ENCODE measurements at places on chromosomes 6 and 20. TPM values are rescaled to one million over a fixed set of nuclear protein-coding genes. Genes with fewer than 3 reads are reported as not detected.

The MOCS3 gene
- 1.0 TPM for polyA plus RNA-seq

The CCN5 gene
- not detected for polyA plus RNA-seq

The ARG1 gene
- polyA plus RNA-seq = not detected

DNA sequence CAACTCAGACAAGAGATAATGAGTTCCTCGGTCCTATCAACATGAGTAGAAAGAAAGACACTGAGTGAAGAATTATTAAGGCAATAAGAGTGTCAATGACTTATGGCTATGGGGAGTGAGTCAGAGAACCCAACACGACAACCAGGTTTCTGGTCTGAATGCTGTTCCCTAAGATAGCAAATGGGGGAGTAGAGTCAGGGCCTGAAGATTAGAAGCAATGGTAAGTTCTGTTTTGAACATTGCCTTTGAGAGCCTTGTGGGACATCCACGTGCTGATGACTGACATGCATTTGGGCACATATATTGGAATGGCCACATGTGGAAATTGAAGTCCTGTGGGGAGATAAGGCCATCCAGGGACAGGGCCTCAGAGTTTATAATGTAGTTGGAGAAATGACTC is 254.4 kb upstream of the TCF21 start:
- DNase-seq = no peak

DNA sequence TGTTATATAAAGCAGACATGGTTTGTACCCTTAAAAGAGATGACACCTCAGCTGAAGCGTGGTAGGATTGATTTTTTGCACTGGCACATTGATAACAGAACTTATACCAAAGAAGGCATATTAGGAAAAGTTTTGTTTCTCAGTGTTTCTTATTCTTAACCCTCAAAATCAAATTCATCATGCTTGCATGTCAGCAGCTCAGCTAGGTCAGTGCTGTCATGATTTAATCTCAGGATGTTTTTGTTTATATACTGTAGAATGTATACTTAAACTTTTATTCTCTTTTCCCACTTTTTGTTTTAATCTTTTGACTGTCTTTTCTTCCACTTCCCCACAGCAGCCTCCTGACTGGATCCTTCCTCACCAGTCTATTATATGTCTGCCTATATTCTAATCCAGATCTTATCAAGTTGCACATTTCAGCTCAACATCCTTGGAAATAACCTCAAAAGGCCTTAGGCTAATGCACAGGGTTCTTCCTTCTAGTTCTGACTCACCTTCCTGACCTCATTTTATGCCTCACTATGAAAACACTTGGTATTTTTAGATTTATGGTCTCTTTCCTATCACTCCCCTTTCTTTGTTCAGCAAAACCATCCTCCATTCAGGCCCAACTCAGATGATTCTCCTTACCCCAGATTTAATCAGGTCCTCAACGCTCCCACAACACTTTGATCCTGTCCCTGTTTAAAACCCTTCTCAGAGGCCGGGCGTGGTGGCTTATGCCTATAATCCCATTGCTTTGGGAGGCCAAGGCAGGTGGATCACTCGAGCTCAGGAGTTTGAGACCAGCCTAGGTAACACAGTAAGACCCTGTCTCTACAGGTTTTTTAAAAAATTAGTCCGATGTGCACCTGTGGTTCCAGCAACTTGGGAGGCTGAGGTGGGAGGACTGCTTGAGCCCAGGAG is 7.2 kb downstream of the HEBP2 start:
- DNase-seq = no peak

- DNase-seq = no peak
Observed at GRCh38 chr6:25359891-25360290, 80.7 kb downstream of the CARMIL1 start.

DNA sequence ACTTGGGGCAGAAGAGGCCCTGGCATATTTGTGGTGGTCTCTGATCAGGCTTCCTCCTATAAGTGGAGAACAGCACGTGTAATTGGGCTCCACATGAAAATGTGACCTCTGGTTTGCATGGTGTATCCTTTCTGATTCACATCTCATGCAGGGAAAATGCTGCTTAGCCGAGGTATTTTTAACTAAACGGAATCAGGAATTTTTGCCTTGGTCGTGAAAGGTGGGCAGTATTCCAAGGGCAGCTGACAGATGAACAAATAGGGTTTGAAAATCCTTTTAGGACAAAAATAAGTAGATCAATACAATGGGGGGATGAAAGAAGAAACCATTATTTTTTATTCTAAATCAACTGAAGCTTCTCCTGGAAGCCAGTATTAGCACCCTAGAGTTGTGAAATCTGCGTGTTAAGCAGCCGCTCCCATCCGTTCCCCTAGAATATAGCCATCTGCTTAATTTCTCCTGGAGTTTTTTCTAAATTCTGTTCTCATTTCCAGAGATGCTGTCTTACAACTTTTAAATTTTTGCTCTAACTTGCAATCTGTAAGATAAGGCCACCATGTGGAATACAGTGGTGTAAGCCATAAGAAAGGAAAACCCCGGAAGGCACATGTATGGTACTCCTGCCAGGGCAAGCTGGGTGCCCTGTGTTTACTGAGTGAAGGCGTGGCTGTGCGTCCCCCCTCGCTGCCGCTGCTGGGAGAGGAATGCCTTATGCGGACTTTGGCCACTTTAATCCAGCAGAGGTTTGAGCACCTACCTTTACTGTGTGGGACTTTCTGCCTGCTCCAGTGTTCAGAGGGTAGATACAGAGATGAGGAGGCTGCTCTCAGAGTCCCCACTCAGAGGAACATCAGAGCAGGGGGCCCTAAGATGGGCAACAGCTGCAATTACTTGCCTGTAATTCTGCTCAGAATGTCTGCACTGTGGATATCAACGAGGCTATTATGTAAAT is 52.4 kb downstream of the SYNJ2 start:
- no peak for DNase-seq

- no peak for DNase-seq
Observed at GRCh38 chr6:167793421-167793820, 33.3 kb upstream of the AFDN start.

DNA sequence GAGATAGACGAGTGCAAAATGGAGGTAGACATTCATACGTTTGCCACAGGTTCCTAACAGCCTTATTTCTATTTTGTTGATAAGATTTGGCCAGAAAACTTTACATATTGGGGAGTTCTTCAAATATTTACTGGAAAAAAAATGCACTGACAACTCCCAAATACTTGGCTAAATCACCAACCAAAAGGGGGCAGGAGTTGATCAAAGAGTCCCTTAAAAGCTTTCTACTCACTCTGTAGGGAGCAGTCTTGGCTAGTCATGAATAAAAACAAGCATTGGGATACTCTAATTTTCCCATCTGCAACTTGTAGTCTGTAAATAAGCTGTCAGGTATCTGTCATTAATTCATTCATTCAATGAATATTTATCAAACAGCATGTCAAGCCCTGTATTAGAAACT is 18.4 kb downstream of the TENT5A start:
- DNase-seq = no peak

- peak; percentile 69 for DNase-seq
Observed at GRCh38 chr6:45548657-45549515, 171.2 kb upstream of the SUPT3H start.

DNA sequence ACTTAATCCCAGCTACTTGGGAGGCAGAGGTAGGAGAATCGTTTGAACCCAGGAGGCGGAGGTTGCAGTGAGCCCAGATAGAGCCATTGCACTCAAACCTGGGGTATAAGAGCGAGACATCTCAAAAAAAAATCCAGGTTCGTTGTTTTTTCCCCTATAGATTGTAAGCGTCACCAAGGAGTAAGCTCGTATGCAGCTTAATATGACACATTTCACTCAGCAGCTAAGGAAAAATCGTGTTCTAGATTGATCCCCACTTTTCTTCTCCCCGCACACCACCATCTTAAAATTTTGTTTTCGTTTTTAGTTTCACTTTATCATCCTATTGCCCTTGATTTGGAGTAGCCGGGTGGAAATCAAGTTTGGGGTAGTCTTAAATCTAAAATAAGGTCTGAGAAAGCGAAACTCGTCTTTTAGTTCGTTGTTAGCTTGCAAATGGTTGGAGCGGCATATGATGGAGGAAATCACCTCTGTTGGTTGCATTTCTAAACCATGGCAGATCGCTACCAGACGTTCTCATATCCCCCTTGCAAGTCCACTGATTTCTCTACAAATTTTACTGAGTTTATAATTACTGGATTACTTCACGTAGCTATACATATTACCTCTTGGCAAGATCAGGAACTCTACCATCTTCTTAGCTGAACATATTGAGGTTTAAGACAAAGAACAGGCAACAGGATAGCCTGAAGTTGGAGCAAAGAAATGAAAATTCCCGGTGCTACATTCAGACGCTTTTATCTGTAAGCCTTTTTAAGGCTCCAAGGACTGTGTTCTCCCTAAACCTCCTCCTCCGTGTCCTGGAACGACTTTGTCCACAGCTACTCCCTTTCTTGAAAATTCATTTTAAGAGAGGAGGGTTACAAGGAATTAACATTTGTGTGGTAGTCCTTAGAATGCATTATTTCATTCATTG is 91.1 kb upstream of the BTN3A2 start:
- DNase-seq = peak; percentile 84

Data from B cell (primary cell).